ENCODE measurements at places on chromosomes 2 and 18. TPM values are rescaled to one million over a fixed set of nuclear protein-coding genes. Genes with fewer than 3 reads are reported as not detected.
A peak's percentile ranks its signal among the peaks of the same experiment; 100 is the strongest.

DNA sequence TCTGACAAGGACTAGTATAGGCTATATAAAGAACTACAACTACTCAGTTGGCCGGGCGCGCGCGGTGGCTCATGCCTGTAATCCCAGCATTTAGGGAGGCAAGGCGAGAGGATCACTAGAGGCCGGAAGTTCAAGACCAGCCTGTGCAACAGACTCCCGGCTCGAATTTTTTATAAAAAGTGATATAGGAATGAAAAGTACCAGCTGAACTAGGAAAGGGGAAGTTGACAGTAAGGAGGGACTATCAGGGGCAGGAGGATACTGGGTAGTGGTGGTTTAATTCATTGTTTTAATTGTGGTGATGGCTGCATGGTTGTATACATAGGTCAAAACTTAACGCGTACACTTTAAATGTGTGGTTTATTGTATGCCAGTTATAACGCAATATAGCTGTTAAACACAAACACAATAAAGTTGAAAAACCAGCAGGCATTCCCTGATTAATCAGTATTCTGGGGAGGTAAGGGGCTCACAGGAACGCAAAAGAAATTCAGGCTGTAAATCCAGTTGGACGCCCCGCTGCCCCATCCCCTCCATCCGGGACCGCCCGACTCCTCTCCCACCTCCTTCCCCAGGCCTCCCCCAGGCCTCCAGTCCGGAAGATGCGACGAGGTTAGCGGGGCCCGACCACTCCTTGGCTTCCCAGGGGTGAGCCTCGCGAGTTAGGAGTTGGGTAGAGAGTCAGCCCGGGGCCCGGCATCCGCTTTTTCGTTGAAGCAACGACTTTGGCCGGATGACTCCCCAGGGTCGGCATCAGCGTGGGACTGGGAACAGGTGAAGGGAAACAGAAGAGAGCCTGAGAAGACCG, 746 bp upstream of the POLR1B start:
- DNase-seq, result no peak

DNA sequence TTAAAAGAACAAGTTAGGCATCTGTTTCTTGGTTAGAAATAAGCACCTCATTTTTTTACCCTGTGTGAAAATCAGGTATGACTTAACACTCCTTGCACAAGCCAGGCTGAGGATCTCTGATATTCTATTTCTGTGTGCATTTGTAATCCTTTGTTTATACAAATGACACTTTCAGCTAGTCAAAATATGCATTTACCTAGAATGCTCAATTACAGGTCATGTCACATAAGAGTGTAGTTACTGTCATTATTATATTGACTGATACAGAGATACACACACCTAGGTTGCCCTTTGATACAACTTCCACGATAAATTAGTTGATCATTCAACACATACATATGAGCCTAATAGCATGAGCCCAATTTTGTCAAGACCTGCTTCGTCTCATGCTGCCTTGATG, 144.3 kb downstream of the CHST9 start:
- DNase-seq, result no peak

DNA sequence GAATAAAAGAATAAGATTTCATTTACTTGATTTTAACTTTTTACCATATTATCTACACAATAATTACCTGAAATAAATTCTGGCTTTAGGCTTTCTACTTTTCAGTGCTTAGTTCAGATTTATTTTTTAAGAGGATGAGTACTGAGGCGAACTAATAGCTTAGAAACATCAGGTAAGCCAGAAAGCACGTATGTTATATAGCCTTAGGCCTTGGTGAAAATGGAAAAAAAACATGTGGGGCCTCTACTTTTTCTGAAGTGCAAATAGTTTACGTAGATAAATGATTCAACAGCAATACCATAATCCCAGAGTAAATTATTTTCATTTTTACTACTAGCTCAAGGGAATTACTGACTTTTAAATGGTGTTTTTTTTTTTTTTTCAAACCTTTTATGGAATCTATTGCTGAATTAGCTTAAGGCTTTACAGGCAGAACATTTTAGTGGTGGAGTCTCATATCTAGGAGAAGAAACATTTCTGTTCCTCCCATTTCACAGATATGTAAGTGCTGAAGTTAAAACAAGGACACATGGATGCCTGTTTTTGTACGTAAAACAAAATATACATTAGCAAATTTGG, 6.2 kb downstream of the CPS1 start:
- no peak for DNase-seq

INSIG2 gene
- total RNA-seq, result 33.2 TPM

SIGLEC15 gene
- total RNA-seq, result not detected

- DNase-seq, result no peak
Observed at GRCh38 chr2:83686863-83687262, 772.2 kb downstream of the SUCLG1 start.

RAB27B gene
- total RNA-seq, result 7.3 TPM

- DNase-seq, result no peak
Observed at GRCh38 chr2:20400306-20400705, 46.6 kb upstream of the RHOB start.

KCNJ13 gene
- not detected for total RNA-seq

GRCh38 chr2:47842846-47843245, 59.9 kb downstream of the MSH6 start:
- no peak for DNase-seq

POTEJ gene
- total RNA-seq, result not detected

ABHD1 gene
- 0.30 TPM for total RNA-seq

- no peak for DNase-seq
Observed at GRCh38 chr2:17621781-17622180, 81.3 kb downstream of the VSNL1 start.

DNA sequence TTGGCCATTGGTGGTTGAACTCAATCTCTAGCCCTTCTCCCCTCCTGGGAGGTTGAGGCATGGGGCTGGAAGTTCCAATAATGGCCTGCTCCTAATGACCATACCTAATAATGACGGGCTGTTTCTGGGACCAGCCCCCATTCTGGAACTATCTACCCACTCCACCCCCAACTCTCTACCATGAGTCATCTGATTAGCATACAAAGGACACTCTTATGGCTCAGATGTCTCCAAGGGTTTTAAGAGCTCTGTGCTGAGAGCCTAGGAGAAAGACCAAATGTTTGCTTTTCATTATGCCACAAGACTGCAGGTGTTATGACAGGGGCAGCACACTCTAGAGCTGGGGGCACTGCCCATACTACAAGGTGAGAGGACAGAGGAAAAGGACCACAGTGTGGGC, 137.0 kb upstream of the NCKAP5 start:
- no peak for DNase-seq

ALPG gene
- total RNA-seq, result 0.91 TPM

DNA sequence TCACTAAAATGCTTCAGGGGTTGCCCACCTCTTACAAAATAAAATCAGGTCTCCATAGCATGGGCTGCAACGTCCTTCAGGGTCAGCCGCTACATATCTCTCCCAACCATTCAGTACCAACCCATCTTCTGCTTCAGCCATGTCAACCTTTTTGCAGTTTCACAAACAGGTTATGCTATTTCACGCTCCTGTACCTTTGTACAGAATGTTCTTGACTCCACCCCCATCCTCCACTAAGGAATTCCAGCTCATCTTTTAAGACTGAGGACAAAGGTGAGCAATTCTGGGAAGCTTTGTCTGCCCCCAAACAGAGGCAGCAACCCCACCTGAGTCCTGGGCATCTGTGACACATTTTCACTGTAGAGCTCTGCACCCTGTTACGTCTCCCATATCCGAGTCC, 8.8 kb upstream of the EVA1A start:
- DNase-seq, result no peak

DNA sequence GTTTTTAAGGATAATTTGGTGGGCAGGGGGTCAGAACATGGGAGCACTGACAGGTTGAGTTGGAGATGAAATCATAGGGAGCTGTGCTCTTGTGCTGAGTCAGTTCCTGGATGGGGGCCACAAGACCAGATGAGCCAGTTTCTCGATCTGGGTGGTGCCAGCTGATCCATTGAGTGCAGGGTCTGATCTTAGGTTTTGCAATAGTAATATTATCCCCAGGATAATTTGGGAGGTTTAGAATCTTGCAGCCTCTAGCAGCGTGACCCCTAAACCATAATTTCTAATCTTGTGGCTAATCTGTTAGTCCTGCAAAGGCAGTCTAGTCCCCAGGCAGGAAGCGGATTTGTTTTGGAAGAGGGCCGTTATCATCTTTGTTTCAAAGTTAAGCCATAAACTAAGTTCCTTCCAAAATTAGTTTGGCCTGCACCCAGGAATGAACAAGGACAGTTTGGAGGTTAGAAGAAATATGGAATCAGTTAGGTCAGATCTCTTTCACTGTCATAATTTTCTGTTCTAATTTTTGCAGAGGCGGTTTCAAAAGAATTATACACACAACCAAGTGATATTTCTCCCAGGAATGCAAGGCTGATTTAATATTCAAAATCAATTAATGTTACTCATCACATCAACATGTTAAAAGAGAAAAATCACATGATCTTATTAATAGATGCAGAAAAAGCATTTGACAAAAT, 23.0 kb downstream of the DBI start:
- DNase-seq, result peak; percentile 77

ECEL1 gene
- 0.14 TPM for total RNA-seq

GRCh38 chr2:60834270-60834717, 47.1 kb upstream of the REL start:
- no peak for DNase-seq

DNA sequence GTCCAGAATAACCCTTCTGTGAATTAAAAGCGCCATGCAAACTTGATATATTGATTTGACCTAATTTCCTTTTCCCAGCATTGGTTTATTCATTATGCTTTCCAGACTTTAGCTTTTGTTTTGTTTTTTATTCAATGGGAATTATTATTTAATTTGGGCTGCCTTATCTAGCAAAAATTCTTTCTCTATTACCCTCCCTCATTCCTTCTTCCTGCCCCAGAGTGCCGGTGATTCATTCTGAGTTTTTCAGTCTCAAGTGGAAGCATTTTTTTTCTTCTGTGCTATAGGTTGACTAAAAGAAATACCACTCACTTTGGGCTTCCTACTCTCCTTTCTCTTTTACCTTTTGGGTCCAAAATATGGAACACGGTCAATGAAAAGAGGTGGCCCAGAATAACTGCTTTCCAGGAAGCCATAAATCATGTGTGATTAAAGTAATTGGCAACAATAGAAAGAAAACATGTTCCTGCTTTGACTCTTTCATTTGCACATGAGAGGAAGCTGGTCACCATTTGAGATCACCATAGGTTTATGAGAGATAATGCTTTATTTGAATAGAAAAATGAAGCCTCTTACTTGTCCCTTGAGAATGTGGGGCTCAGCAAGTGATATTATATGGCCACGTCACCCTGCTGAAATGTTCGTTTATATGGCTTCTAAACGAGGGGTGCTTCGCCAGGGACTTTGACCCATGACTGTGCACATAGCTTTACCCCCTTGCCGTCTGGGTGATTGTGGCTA, 422.8 kb upstream of the ZEB2 start:
- DNase-seq, result no peak

MAP3K19 gene
- total RNA-seq, result 0.34 TPM

TLX2 gene
- not detected for total RNA-seq

DNA sequence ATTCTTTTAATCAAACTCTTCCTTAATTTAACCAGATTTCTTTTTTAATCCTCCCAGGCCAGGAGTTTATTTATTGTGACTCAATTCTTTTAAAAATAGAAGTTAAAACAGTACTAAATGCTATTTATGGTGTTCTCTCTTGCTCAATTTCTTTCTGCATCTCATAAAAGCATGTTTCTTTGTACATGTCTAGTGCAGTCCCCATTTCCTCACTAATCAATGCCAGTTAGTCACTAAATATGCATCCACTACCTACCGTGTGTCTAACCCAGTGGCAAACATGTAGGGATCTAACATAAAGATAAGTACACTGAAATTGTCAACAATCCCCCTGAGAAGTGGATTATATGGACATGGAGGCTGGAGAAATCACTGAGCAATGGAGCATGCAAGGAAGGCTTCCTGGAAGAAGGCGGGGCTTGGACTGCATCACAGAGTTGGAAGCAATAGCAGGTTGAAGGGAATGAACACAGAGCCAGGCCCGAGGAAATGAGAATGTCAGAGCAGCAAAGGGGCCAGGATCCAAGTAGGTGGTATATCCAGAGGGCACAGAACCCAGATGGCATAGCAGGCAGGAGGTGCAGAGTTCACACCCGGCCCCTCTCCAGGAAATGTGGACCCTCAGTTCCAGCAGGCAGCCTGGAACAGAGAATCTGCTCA, 105.3 kb upstream of the FOSL2 start:
- DNase-seq, result no peak

PLB1 gene
- total RNA-seq, result 9.1 TPM

FBXO48 gene
- 1.9 TPM for total RNA-seq

DNA sequence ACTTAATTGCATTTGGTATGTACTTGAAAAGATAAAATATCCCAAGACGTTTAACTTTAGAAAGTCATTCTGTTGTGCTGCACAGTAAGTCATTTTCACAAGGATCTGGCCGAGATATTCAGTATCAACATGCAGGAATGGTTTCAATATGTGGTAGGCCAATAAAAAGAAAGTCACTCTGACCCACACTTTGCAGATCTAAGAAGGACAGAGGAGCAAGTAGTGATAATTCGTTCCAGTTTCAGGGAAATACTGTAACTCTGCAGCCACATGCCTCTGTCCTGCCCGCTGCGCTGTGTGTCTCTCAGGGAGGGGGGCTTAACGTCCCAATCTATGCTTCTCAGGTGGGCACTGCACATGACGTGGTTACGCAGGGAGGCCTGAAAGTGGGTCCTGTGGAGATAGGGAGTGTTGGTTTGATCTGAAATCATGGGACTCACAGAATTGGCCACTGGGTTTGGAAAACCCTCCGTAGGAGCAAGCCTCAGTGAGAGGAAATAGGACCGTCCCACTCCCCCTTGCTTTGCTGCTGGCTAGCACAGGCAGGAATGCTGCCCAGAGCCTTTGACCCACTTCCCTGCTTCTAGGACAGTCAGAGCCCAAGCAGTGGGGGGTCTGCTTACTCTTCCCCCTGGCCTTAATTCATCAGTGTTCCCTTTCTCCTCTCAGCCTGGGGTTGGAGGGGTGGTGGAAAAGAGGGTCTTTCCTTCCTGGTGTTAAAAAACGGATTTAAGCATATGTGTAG, 314.7 kb upstream of the SPRED2 start:
- DNase-seq, result no peak

DNA sequence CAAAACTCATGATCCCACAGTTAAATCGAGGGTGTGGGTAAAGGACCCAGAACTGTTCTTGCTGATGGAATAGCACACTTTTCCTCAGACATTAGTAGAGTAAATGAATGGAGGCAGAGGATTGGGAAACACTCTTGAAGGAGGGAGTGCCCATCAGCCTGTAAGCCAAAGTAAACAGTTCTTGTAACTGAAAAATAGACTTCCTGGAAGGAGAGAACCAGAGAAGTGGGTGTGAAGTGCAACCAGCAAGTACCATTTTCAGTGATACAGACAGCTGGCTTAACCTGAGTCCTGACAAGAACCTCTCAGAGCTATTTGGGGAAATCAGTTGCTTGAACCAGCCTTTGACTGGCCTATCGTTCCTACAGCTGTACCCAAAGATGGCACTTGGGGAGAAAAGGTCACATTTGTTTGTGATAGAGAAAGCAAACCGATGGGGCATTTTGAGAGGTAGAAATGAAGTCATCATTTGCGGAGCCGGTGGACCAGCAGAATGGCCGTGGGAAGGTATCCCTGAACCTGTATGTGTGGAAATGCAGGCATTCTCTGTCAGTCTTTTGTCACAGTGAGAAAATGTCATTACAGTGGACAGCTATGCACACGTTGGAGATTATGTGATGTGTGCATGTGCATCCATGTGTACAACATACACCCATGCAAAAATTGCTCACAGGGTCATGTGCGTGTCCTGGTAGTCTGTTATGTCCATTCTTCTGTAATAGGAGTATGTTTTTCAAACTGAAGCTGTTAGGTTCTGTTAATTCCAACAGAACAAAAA, 17.8 kb downstream of the CRIM1 start:
- no peak for DNase-seq

IL18R1 gene
- 46.9 TPM for total RNA-seq

NEU2 gene
- not detected for total RNA-seq

GRCh38 chr2:94979406-94980375, 45.8 kb upstream of the MAL start:
- no peak for DNase-seq

All from upper lobe of left lung (tissue), 6 donors.